ENCODE measurements at places on chromosomes 3 and 15. TPM values are rescaled to one million over a fixed set of nuclear protein-coding genes. Genes with fewer than 3 reads are reported as not detected.

Gene DISP2
- total RNA-seq: 1.8 TPM

Gene GPR149
- not detected for total RNA-seq

Gene ROPN1
- not detected for total RNA-seq

Gene EPB42
- not detected for total RNA-seq

Gene ZNF774
- total RNA-seq: 2.6 TPM

Gene ERICH6
- total RNA-seq: not detected

Gene PPARG
- total RNA-seq: 12.4 TPM

DNA sequence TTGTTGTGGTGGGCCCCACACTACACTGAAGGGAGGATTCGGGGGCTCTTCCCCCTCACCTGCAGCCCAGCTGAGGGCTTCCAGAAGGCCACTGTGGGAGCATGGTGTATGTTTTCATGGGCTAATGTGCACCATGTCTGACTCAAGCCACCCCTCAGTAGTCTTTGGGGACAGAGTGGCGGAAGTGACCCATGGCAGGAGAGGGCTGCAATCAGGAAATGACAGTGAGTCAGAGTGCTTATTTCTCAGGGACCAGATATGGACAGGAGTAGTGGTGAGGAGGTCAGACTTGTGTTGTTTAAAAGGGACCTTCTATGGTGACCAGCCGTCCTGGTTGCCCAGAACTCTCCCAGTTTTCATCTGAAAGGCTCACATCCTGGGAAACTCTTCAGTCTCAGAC, 32.8 kb upstream of the SLC9A9 start:
- DNase-seq: no peak

GRCh38 chr15:70147178-70147760, 49.6 kb upstream of the TLE3 start:
- no peak for DNase-seq

DNA sequence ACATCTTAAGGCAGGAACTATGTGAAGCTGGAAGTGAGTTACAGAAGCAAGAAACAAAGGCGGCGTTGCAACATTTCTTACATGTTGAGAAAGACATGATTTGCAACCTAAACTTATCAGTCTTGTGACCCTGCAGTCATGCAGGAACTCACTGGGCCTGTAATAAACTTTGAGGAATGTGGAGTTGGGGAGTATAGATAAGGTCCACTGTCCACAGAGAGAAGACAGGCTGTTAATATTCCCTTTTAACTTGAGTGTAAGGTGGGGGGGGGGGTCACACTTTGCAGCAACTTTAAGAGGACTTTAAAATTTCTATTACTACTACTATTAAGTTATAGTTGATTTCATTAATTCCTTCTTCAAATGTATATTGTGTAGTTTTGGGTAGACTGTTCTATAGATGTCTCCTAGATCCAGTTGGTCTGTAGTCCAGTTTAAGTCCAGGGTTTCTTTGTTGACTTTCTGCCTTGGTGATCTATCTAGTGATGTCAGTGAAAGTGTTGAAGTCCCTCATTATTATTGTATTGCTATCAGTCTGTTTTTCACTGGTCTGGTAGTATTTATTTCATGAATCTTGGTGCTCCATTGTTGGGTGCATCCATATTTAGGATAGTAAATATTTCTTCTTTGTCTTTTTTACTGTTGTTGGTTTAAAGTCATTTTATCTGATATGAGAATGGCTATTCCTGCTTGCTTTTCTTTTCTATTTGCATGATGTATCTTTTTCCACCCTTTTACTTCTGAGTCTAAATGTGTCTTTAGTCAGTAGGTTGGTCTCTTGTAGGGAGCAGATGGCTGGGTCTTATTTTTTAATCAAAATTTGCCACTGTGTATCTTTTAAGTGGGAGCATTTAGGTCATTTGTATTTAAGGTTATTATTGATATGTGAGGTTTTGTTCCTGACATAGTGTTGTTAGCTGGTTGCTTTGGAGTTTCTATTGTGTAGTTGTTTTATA, 15.6 kb upstream of the FAM98B start:
- DNase-seq: no peak

- no peak for DNase-seq
These were observed 17.3 kb upstream of the GBE1 start for GRCh38 chr3:81778678-81779182.

- no peak for DNase-seq
These were observed 82.4 kb upstream of the RASGRF1 start for GRCh38 chr15:79172801-79173460.

- no peak for DNase-seq
These were observed 837.8 kb downstream of the DIPK2A start for GRCh38 chr3:144809380-144809779.

DNA sequence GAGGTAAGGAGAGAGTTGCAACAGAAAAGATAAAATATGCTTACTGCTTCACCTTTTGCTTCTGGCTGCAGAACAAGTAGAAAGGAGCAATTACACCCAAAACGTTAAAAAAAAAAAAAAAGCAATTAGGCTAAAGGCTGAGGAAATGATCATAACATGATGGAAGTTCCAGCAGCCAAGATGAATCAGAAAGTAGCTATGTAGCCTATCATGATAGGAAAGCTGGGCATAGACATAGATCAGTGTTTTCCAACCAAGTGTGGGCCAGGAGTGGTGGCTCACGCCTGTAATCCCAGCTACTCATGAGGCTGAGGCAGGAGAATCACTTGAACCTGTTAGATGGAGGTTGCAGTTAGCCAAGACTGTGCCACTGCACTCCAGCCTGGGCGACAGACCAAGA, 52.6 kb downstream of the AGTR1 start:
- DNase-seq: no peak

DNA sequence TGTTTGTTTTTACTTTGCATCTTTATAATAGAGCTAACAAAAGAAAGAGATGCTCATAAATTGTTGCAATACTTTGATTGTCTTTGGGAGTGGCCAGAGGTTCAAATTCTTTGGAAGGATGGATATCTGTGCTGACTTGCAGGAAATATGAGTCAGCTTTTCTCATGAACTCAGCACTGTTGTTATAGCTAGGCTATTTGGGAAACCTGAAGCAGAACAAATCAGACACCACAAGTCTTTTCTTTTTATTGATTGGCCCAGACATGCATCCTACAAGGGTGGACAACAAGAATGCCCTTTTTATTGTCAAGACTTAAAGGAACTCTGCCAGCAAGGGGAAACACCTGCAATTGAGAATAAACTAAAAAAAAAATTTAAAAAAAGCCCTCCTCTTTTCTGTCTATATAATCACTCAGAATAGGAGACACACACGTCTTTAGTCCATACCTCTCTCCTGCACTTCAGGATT, 4.6 kb upstream of the DENND4A start:
- peak; percentile 79 for DNase-seq

- no peak for DNase-seq
These were observed 26.3 kb upstream of the TRIM59 start for GRCh38 chr3:160475884-160476283.

DNA sequence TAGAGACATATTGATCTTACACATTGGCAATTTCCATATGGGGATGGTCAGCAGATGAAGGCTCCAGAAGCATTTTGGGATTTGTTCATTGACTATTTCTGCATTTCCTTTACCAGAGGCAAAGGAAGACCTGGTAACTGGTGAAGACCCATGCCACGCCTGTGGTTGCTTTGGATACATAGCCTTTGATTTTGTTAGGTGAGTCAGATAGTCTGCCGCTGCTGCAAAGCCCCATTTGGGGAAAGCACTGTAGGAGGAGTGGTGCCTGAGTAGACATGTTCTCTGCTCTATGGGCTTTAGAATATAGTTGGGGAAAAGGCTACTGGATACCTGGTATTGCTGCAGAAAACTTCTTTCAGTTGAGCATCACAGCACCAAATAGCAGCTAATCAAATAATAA, 56.8 kb downstream of the TFG start:
- DNase-seq: peak; percentile 22

- no peak for DNase-seq
These were observed 12.5 kb downstream of the P2RY14 start for GRCh38 chr3:151265866-151266265.

- DNase-seq: peak; percentile 63
These were observed 520 bp downstream of the SLC26A6 start for GRCh38 chr3:48634661-48635221.

DNA sequence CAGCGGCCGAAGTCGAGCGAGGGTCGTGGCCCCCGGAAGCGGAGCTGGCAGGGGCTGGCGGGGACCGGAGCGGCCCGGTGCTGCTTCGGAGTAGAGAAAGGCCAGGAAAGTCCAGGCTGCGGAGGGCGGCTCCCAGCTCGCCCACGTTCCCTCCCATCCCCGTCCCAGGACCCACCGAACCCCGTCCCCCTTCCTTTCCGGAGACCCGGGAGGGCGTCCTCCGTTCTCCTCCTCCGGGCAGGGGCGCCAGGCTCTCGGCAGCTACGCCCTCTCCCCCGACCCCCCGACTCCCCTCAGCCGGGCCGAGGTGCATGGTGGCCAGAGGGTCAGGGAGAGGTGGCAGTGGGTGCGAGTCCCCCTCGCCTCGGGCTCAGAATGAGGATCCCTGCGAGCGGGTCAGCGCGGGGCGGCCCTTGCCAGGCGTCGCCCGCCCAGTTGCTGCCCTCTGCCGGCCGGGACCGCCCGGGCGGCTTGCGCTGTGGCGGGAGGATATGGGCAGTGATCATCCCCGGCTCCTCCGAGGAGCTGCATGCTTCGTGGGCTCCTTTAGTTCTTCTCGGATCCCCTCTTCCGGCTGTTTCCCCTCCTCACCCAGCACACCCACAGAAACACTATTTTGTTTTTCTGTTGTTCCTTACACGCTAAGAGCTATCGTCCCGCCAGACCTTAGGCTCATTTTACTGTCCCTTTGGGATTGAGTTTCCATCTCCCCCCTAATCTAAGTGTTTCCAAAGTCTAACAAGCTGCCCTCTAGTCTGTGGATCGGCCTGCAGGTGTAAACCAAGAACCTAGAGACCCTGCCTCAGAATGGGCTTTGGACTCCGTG, 744 bp upstream of the ALDH1A2 start:
- DNase-seq: peak; percentile 55

DNA sequence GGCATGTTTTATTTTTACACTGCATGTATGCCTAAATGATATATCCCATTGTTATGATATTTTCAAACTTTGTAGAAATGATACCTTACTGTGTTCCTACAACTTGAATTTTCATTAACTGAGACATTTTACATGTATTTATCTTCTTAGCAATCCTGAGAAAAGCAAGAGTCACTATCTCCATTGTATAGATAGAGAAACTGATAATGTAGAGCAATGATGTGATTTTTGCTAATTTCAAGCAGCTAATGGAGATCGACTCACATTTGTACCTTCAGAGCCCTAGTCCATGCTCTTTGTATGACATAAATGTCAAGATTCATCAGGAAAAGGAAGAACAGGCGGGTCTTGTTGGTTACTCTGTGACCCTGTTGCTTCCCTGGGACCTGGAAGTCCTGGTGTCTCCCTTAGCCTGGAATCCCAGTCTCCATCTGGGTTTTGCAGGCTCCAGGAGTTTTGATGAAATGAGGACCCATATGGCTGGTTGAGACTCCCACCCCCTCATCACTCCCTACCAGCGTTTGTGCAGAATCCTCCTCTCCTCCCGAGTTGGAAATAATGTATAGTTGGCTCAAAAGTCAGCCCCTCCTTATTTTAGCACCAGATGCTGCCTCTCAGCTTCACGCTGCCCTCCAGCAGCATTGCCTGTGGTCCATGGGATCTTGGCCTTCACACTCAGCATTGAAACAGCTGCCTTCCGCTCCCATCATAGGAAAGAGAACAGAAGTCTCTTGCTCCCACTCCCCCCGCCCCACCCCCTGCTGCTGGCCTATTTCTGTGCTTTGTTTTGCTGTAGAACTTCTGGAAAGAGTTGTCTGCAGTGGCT, 67.1 kb downstream of the APBA2 start:
- no peak for DNase-seq

GRCh38 chr3:192040282-192041043, 579.5 kb downstream of the PYDC2 start:
- DNase-seq: no peak

DNA sequence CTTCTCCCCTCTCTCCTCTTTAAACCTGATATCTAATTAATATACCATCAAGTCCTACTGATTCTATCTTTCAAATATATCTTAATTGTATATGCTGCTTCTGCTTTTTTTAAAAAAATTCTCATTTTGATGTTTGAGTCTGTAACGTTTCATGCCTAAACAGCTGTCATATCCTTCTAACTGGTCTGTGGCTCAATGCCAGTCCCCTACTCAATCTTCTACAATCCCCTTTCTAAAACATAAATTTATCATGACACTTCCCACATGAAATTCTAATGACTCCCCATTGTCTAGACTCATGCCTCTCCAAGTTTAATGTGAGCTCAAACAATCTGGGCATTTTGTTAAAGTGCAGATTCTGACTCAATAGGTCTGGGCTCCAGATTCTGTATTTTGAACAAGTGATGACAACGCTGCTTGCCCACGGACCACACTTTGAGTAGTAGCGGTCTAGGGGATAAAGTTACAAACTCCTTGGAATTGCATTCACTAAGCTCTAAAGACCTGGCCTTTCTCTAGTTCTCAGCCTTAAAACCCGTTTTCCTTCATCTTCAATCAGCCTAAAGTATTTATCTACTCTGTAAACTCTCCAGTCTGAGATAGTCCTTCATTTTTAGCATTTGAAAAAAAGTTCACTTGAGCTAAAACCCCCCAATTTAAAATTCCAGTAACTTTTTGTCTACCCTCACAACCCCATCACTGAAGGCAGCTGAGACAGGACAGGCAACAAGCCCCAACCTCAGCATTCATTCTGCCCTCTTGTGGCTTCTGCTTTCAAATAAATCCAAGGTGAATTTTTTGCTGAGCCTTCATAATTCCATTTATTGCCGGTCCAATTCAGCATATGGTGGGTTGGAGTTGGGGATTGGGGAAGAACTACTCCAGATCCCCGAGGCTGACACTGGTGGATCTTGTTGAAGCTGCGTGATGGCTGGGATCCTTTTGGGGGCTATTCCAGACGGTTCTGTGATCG, 88.1 kb upstream of the THRB start:
- DNase-seq: peak; percentile 35
